Activated CD4-positive, alpha-beta T cell treated with anti-CD3 and anti-CD28 coated beads, Interleukin-2, amount 50 U/mL, for 24 hours (primary cell): ENCODE measurements at places on chromosomes 4 and X.

- no peak for DNase-seq
Observed at GRCh38 chr4:154491341-154492271, at the start of gene DCHS2. Gene DCHS2 (minus strand): TSS chr4:154491799. CDS start chr4:154491355, 444 bp downstream.

DNA sequence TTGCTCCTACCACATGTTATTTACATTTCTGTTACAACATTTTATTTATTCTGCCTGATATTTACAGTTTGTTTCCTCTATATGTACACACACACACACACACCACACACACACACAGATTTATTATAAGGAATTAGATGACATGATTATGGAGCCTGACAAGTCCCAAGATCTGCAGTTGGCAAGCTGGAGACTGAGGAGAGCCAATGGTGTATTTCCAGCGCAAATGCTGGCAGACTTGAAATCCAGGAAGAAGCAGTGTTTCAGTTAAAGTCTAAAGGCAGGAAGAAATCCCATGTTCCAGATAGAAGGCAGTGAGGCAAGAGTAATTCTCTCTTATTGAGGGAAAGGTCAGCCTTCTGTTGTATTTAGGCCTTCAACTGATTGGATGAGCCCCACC is 1.8 kb upstream of the KLHL4 start:
- DNase-seq: no peak

GRCh38 chr4:100590325-100590724 is 72.5 kb upstream of the EMCN start:
- no peak for DNase-seq

GRCh38 chr4:742742-743311 is 37.2 kb downstream of the PCGF3 start:
- peak; percentile 67 for DNase-seq

DNA sequence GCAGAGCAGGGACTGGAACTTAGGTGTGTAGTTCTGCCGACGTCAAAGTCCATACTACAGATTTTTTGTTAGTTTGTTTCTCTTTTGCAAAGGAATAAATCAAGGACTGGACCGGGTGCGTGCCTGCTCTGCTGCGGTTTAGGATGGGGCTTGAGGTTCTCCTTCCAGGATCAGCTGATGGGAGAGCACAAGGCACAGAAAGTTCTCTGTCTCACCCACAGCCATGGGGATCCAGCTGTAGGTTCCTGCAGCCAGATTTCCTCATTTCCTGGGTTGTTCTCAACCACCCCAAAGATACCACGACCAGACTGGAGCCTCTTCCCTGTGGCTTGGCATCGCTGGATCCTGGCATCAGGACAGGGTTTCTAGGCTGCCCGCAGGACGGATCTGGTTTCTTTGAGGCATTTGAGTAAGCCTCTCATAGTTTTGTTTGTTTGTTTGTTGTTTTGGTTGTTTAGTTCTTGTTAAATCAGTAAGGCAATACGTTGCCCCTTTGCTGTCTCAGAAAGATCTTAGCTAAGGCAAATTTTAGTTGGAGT is 789 bp upstream of the SRPX start:
- no peak for DNase-seq

- DNase-seq: no peak
Observed at GRCh38 chrX:11887175-11887574, 129.1 kb downstream of the MSL3 start.

DNA sequence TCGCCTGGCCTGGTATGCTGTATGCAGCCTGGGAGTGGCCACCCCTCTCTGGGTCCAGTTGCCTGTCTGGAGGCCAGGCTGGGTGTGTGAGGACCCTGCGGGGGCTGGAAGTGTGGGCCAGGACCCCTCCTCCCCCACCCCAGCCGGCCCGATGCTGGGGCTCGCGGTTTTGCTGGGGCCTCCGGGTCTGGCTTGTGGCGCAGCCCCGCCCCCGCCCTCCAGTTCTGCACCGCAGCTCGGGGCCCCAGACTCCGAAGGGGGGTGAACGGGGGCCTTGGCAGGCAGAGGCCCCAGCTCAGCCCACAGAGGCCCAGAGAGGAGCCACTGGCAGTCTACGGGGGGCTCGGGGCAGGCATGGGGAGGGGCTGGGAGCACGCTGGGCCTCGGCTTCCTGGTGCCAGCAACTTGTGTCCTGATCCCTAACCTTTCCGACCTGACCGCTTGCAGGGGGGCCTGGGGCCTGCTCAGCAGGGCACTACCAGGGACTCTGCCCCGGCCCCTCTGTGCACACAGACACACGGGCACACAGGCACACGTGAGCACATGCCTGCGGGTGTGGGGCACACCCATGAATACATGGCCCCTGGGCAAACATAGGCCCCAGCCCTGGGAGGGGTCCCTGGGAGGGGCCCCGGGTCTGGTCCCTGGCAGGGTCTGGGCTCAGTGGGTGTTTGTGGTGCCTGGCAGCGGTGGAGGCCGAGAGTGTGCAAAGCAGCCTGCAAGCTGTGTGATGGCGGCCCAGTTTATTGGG is 21.4 kb upstream of the FGFR3 start:
- no peak for DNase-seq

DNA sequence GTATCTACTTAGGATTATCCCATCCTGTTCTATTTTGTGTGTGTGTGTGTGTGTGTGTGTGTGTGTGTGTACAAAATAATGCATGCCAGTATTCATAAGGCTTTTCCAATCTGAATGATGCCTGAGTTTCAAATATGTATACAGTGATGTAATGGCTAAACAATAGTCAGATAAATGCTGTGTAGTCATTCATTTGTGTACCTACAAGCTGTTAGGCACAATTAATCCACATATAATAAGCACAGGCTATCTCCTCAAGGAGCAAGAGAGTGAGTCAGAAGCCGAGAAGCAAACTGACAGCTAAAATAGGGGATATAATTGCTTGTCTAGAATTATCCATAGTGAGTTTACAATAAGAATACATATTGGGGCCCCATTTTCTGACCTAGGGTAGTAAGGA is 15.7 kb downstream of the DMD start:
- DNase-seq: no peak

GRCh38 chrX:17854069-17854468 is 7.0 kb downstream of the RAI2 start:
- DNase-seq: no peak

DNA sequence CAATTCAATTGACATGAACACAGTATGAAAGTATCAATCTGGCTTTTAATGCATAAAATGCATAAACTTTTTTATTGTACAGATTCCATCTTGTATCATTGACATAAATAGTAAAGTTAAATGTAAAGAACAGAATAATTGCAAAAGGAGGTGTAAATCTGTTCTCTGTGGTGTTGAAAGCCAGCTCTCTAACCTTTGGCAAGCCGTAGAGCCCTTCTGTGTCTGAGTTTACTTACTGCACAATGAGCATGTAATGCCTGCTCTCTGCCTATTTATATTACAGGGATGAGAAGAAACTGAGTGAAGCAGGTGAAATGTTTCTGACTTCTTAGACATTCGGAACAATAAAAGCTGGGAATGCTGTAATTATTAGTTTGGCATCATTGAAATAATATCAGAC is 389.3 kb upstream of the EPHA5 start:
- DNase-seq: no peak

- no peak for DNase-seq
Observed at GRCh38 chr4:150358691-150359090, 223.3 kb upstream of the MAB21L2 start.

DNA sequence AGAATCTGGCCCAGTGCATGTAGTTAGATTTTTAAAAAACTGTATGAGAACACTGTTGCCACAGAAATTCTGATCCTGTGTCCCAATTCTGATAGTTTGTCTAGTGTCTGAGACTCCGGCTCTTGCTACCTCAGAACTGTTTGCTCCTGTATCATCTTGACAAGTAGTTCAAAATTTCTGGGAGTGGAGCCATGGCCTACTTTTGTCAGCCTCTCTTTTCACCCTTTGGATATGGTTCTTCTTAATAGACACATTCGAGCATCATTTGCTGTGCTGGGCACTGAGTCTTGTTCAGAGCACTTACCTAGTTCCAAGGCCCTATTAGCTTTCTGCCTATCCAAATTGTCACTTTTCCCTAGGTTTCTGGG is 46.9 kb downstream of the ATP10D start:
- DNase-seq: no peak

GRCh38 chrX:118534716-118535493 is 39.3 kb downstream of the DOCK11 start:
- DNase-seq: no peak

- DNase-seq: no peak
Observed at GRCh38 chr4:126627255-126627654, 1005.5 kb upstream of the INTU start.

DNA sequence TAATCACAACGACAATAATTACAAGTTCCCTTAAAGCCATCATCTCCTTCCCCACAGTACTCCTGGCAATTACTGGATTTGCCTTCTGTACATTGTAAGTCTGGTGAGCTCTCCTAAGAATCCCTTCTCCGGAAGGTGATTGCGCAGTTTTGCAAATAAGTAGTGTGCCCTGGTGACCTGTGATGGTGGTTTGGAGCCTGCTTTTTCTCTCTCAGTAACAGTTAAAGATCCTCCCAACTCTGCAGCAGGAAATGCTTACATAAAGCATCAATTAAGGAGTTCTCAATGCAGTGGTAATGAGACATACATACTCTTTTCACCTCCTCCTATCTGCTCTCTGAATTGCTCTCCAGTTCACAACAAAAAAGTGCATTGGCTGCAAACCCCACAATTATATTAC is 159.7 kb downstream of the SH2D1A start:
- no peak for DNase-seq

DNA sequence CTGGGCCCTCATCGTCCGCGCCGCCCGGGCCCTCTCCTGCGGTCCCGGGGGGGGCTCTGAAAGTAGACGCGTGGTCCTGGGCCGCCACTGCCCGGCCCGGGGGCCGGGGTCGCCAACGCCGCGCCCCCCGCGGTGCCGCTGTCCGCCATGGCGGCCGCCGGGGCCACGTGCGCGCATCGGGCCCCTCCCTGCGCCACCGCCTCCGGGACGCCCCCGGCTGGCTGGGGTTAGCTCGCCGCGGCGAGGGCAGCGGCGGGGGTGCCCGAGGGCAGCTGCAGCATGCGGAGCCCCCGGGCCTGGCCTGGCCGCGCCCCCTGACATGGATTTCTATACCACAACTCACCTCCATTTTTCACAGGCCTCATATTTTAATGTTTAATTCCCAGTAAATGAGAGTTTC is 61.8 kb downstream of the ELF2 start:
- no peak for DNase-seq

DNA sequence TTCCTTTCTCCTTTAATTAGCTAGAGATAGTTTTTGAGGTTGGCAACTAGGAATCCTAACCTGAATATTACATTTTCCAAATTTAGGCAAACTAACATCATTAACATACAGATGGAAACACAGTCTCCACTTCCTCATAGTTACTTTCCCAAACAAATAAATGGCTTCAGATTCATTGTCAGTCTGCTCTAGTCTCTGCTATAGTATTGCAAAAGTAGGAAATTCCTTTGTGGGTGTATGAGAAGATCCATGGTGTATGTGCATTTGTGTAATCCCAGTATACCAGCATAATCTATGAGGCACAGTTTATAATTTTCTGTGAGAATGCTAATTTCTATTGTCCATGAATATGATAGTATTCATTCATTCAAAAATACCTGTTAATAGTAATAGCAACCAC is 3.0 kb upstream of the NDP start:
- DNase-seq: no peak

DNA sequence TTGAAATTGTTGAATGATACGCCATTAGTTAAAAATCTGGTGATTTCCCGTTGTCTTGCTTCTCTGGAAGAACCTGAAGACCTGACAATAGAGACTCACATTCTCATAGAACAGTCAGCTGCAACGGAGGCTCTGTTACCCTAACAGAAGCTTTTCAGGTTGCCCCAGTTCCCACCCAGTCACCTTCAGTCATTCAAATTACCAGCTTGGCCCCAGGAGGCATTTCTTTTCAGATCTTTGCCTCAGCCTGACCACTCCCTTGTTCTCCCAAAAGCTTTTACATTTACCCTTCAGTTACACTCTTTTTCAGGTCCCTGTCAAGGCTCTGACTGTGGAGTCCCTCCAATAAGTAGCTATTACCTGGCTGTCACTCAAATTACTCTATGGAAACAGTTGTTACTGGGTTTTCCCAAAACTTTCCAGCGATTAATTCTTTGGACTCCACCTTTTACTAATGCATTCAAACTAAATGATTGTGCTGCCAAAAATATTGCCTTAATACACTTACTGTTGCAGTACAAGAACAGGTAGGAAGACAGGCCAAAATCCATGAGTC is 162.2 kb upstream of the FTHL17 start:
- no peak for DNase-seq
